ENCODE measurements at places on chromosomes 7 and 10.

- DNase-seq, result no peak
These were observed 40.7 kb upstream of the GJD4 start for GRCh38 chr10:35564341-35564968.

DNA sequence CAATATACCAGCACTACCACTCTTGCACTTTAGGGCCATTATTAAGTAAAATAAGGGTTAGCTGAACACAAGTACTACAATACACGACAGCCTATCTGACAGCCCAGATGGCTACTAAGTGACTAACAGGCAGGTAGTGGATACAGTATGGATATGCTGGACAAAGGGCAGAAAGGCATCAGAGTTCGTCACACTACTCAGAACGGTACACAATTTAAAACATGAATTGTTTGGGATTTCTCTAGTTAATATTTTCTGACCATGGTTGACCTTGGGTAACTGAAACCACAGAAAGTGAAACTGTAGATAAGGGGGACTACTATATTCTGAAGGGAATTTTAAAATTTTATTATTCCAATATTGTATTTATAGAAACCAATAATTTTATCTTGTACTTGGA is 101.3 kb upstream of the SKAP2 start:
- DNase-seq, result no peak

GRCh38 chr7:121330053-121330833 is 1.4 kb downstream of the WNT16 start:
- no peak for DNase-seq

DNA sequence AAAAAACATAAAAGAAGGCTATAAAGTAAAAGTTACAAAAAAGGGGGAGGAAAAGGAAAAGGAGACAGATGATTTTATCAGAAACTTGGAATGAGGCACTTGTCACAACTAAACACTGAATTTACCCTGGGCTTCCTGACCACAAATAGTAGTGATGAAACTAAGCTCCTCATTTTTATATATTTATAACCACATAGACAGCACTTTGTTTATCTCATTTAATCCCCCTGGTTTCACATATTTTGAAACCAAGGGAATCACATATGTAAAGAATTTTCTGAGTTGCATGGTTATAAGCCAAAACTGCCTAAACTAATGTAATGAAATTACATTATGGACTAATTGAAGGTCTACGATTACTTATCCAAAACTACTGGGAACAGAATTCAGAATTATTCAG is 39.6 kb upstream of the MET start:
- no peak for DNase-seq

- DNase-seq, result no peak
These were observed 127.9 kb upstream of the AKR1E2 start for GRCh38 chr10:4698075-4698474.
